ENCODE measurements at places on chromosomes 11 and 22. TPM values are rescaled to one million over a fixed set of nuclear protein-coding genes. Genes with fewer than 3 reads are reported as not detected.

Gene SLC39A13
- 18.2 TPM for total RNA-seq

DNA sequence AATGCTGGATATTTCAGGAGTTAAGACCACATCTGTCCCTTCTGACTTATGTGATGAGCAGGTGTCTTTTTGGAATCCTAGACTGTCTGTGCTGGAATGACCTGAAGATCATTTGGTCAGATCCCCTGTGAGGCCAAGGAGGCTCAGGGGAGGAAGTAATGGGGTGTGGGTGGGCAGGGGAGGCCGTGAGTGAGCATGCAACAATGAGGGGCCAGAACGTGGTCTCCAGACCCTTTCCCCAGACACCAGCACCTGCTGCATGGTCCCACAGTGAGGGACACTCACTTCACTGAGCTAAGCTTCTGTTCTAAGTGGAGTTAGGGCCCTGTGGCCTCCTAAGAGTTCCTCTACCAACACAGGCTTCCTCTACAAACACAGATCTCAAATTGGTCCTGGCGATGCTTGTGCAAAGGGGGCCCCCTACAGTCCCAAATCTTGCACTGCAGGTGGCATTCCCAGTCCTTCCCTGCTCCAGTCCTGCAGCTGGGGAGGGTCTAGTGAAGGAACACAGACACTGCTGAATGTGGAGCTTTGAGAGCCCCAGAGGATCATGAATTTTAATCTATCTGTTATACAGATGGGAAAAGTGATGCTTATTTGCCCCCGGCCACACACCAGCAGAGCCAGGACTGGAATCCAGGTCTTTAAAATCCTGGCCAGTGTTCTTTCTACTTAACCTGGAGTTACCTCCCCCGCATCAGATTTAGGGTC lies 7.4 kb downstream of the USP2 start:
- DNase-seq, result no peak

Gene UBE4A
- 47.8 TPM for total RNA-seq

GRCh38 chr11:15557457-15558230 lies 442.9 kb downstream of the INSC start:
- DNase-seq, result no peak

Gene NEFH
- total RNA-seq, result 9.0 TPM

DNA sequence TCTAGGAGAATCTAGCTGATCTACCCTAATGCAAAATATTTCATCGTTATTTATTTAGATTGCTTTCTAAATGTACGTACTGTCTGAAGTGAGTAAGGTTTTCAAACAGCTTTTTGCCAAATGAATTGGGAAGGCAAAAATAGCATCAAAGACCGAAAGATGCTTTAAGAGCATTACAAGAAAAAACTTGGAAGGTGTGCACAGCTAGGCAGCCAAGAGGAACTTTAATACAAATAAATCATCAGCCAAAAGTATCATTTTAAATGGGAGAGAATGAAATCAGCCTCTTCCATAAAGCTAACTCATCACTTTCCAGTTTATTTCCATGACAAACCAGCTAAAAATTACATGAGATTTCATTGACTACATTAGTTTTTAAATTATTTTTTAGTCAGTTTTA lies 30.2 kb upstream of the CFAP300 start:
- no peak for DNase-seq

Gene PAX6
- not detected for total RNA-seq

DNA sequence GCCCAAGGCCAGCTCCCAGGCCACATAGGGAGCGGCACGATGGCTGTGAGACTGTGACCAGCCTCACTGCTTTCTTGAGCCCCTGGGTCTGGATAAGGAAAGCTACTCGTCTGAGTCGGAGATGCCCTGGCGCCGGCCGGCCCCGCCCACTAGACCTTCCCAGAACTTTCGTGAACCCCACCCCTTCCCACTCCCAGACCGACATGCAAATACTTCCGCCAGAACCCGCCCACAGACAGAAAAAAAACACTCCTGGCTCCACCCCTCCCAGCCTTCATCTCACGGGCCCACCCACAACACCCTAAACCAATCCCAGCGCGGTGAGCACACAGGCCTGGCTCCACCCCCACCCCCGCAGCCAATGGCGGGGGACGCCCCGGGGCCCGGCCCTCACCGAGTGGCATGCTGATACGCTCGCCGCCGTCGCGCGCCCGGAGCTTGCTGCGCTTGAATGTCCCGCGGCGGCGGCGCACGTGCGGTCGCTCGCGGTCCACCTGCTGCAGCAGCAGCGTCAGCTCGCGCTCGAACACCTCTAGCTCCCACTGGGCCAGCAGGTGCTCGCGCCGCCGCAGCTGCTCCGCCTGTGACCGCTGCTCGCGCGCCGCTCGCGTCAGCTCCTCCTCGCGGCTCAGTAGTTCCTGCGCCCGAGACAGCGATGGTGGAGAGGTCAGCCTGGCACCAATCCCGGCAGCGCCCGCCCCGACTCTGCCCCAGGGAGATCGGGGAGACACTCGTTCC lies 7.0 kb downstream of the MAP3K11 start:
- no peak for DNase-seq

Gene NELL1
- total RNA-seq, result not detected

Gene SCGB2A2
- not detected for total RNA-seq

Gene MS4A18
- total RNA-seq, result not detected

GRCh38 chr11:30705913-30706675 lies 119.9 kb upstream of the MPPED2 start:
- DNase-seq, result no peak

Gene LARGE2
- total RNA-seq, result 0.64 TPM

DNA sequence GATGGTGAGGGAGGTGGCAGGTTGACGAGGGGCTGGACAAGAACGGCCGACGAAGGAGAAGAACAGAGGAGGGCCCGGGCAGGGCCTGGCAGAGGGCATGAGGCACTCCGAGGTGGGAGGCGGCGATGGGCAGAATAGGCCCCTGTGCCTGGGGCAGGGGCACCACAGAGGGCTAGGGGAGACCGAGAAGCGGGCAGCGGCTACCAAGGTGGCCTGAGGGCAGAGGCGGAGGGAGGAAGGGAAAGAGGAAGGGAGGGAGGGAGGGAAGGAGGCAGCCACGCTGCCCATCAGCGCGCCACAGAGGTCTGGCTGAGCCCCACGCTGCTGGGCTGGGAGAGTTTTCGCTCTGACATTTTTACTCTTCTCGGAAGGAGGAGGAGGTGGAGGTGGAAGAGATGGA lies 11.3 kb downstream of the LSP1 start:
- DNase-seq, result no peak

Data from activated CD8-positive, alpha-beta memory T cell treated with anti-CD3 and anti-CD28 coated beads, Interleukin-2, amount 10 ng/mL, durations not matched to agents 7 days and 5 days (primary cell).